Tibial nerve (tissue), 4 donors: ENCODE measurements at places on chromosomes 4 and X. TPM values are rescaled to one million over a fixed set of nuclear protein-coding genes. Genes with fewer than 3 reads are reported as not detected.

DNA sequence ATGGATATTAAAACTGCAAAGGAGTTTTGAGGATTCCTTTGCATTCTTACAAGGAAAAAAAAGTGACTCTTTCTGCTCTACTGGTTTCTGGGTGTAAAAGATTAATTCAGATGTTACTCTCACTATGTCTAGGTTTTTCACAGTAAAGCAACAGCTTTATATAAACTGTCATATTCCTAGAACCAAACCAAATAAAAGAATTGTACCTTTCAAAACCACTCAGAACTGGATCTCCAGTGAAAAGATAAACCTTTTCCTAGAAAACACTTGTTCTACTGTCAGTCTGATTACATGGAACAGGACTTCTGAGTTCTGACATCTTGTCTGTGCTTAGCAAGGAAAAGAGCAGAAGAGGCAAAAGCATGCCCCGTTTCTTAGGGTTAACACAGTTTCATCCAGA, 5.0 kb upstream of the PPID start:
- DNase-seq: no peak

DNA sequence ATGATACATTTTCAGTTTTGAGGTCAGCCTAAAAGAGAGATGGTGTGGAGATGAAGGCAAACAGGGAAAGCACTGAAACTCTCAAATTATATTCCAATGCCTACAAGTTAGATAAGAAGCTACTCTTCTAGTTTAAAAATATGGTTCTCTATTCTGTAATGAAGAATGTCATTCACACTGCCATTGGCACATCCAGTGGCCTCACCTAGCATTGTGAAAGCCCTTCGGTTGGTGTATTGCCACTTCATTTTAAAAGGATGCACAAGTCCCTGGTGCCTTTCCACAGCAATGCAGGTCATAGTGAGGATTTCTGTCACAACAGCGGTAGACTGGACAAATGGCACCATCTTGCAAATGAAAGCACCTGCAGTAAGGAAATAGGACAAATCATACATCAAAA, 40.6 kb downstream of the QRFPR start:
- no peak for DNase-seq

- no peak for DNase-seq
Measured at GRCh38 chr4:53005808-53006207, 143.7 kb downstream of the RASL11B start.

- no peak for DNase-seq
Measured at GRCh38 chr4:72970756-72971155, 98.8 kb downstream of the COX18 start.

DNA sequence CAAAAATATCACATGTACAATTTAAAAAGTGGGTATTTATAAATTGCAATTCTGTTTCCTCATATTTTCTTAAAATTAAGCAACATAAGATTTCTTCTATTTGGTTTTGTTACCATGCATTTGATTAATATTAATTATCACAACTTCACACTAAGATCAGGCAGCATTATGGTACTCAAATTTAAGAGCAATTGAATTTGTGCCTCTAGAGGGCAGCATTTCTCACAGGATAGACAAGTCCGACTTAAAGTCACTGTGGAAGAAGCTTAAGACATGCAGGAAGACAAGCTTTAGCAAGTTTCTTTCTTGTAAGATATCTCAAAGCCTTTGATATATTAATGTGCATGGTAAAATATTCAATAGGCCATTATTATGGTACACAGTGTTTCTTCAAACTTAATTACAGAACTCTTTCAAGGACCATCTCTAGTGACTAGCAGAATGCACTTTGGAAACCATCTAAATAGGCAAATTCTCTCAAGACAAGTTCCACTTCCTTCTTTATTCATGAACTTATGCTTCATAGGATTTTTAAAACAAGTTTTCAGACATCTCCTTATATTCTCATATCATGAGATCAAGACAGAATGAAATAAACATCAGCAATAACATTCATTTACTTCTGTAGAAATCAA, 35.0 kb downstream of the FBXW7 start:
- no peak for DNase-seq

The PUDP gene
- total RNA-seq: 14.4 TPM

GRCh38 chr4:54784161-54784671, 126.5 kb downstream of the KIT start:
- peak; percentile 74 for DNase-seq

DNA sequence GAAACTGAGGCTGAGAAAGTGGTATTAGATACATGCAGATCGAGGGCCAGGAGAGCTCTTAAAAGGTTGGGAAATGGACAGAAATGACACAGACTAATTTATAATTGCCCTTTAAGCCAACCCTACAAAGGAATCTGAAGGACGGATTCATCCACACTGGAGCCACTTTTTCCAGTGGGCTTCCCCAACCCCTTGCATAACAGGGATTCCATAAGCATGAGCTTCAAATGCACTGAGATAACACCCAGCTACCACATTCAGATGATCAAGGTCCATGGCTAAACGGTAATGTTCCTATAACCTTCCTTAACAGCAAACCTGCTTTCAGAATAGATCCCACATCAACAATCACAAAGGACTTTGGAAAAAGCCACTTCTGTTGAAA, 34.2 kb downstream of the PLAC1 start:
- DNase-seq: no peak

- DNase-seq: no peak
Measured at GRCh38 chrX:153471663-153472280, 1.4 kb upstream of the HAUS7 start.

GRCh38 chr4:25863347-25863784, 578 bp upstream of the SEL1L3 start:
- no peak for DNase-seq

GRCh38 chr4:110418641-110419040, 57.3 kb upstream of the ENPEP start:
- DNase-seq: no peak

DNA sequence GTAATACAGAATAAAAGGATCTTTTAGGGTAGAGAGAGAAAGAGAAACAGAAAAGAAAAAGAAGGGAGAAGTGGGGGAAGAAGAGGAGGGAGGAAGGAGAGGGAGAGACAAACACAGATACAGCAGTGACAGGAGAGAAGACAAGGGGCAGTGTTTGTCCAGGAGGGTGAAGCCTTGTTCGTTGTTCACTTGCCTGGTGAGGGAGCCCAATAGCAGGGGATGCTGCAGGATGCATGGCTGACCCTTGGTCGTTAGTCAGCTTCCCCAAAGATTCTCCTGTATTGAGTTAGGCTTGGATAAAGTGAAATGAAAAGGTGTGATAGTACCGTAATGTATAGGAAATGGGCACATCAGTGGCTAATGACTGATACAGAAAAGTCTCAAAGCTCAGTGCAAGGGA, 403.7 kb downstream of the IL15 start:
- no peak for DNase-seq

DNA sequence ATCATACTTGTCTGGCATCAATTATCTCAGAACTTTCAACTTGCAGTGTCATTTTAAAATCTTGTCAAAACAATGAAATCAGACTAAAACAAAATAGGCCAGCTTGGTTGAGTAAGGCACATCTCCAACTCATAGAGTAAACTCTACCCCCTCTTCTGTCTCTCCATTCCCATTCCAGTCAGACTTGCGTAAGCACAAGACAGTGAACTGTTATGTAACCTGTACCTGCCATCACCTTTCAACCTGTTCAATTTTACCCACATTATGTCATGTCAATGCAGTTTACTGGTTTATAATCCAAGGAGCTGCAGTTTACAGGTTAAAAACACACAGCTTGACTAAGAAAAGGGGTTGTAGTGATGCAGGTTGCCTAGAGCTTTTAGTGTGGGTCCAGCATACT, 8.3 kb downstream of the CDX4 start:
- no peak for DNase-seq

DNA sequence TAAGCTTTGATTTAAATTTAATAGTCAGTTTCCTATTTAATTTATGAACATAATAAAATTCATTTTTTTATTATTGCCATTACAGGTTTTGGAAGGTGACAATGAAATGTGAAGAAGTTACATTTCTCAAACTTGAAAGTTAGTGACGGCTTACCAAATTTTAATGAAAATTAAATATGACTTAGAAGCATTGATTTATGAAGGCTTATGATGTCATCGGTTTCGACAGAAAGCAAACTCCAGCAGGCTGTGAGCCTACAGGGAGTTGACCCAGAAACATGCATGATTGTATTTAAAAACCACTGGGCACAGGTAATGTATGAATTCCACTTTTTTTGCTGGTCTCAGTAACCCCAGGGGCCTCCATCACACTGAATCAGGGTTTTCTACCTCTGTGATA, 157.1 kb downstream of the FHIP1A start:
- DNase-seq: no peak

The FAT4 gene
- total RNA-seq: 12.3 TPM

The IL13RA2 gene
- not detected for total RNA-seq

The TMEM271 gene
- total RNA-seq: not detected

DNA sequence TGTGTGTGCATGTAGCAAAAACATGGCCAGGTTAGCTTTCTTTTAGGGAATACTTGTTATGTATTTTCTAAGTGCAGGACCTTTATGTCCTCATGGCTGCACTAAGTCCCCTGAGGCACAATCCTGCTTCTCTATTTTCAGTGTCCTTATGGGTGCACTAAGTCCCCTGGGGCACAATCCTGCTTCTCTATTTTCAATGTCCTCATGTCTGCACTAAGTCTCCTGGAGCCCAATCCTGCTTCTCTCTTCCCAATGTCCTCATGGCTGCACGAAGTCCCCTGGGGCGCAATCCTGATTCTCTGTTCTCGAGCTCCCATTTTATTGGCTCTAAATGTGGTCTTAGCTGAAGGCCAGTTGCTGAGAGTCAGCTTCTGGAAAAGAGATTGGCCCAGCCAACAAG, 49.7 kb upstream of the GPRIN3 start:
- no peak for DNase-seq

DNA sequence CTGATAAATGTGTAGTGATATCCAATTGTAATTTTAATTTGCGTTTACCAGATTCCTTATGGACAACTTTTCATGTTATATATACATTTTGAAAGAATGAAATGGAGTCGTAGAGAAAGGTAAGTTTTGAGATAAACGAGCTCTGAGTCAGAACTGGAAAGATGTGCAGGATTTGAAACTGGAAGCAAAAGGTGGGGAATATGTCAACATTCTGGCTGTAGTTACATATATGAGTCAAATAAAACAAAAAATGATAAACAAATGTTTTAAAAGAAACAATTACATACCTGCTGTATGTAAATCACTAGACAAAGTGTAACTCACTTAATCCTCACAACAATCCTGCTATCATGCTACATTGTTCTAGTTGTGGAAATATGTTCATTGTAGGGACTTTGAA, 84.0 kb downstream of the LPAR4 start:
- DNase-seq: no peak

- DNase-seq: no peak
Measured at GRCh38 chrX:77346859-77347258, 100.3 kb upstream of the FGF16 start.

DNA sequence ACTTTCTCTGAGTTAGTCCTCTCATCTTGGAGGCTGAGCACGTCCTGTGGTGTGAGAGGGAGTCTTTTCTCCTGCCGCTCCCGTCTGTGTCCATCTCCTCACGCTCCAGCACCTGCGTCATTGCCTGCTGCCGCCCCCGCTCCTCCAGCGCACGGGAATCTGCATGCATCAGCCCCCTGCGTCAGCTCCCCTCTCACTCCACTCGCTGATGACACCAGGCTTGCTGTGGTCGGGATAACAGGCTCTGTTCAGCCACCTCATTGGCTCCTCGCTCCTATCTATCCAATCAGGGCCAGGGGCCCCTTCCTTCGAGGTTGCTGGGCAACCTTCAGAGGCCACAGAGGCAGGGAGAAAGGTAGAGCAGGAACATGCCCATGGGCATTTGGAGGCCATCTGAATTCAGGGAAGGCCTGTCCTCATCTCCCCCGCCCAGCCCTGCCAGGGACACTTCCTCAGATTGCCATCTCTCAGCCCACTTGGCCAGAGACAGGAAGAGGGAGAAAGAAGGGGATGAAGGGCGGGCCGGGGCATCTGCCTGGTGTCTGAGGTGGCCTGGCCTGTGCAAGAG, 9.3 kb downstream of the ZNF185 start:
- no peak for DNase-seq

The EFHC2 gene
- total RNA-seq: 3.5 TPM

The HMX1 gene
- 0.21 TPM for total RNA-seq

The ATP1B4 gene
- not detected for total RNA-seq

- no peak for DNase-seq
Measured at GRCh38 chr4:121326597-121326996, 54.2 kb downstream of the QRFPR start.

The AREG gene
- 12.9 TPM for total RNA-seq

The GLRA3 gene
- not detected for total RNA-seq
